ENCODE measurements at places on chromosomes 16 and 17. TPM values are rescaled to one million over a fixed set of nuclear protein-coding genes. Genes with fewer than 3 reads are reported as not detected.

FAM234A gene
- 45.1 TPM for total RNA-seq

TBC1D3L gene
- total RNA-seq = 9.0 TPM

SHBG gene
- total RNA-seq = 0.54 TPM

CHD9NB gene
- 1.3 TPM for total RNA-seq

TBC1D3H gene
- not detected for total RNA-seq

QPRT gene
- 0.53 TPM for total RNA-seq

GGT6 gene
- not detected for total RNA-seq

USP6 gene
- 0.02 TPM for total RNA-seq

CMIP gene
- 126 TPM for total RNA-seq

SPNS3 gene
- not detected for total RNA-seq

KRTAP29-1 gene
- total RNA-seq = not detected

SLC4A1 gene
- total RNA-seq = not detected

ACSM2A gene
- not detected for total RNA-seq

FBXW10 gene
- total RNA-seq = 0.97 TPM

GNG13 gene
- not detected for total RNA-seq

GJD3 gene
- total RNA-seq = 1.4 TPM

PYDC1 gene
- not detected for total RNA-seq

CCL13 gene
- not detected for total RNA-seq

NEUROD2 gene
- not detected for total RNA-seq

DHRS7C gene
- total RNA-seq = not detected

GPR142 gene
- not detected for total RNA-seq

CCL8 gene
- total RNA-seq = not detected

KRTAP4-5 gene
- not detected for total RNA-seq

ORC6 gene
- 46.6 TPM for total RNA-seq

ZNF629 gene
- total RNA-seq = 17.3 TPM

ATP1B2 gene
- total RNA-seq = 0.17 TPM

CSH1 gene
- total RNA-seq = not detected

NACA2 gene
- 0.15 TPM for total RNA-seq

KRTAP2-2 gene
- total RNA-seq = not detected

CLEC18C gene
- 0.08 TPM for total RNA-seq

KREMEN2 gene
- total RNA-seq = 2.5 TPM

TP53TG3 gene
- total RNA-seq = 0.96 TPM

BAHCC1 gene
- total RNA-seq = 6.5 TPM

WNT9B gene
- not detected for total RNA-seq

EFCAB3 gene
- total RNA-seq = not detected

HBA1 gene
- 1.6 TPM for total RNA-seq

OR1E1 gene
- not detected for total RNA-seq

SLFN12L gene
- total RNA-seq = not detected

RNF112 gene
- total RNA-seq = 0.48 TPM

ARL5C gene
- total RNA-seq = not detected

HAS3 gene
- total RNA-seq = 37.5 TPM

SOX8 gene
- 2.7 TPM for total RNA-seq

KIF2B gene
- not detected for total RNA-seq

BAIAP3 gene
- total RNA-seq = 1.6 TPM

ASPHD1 gene
- 23.3 TPM for total RNA-seq

PLCG2 gene
- 3.8 TPM for total RNA-seq

SNX20 gene
- not detected for total RNA-seq

KCNJ12 gene
- total RNA-seq = 1.5 TPM

CA5A gene
- not detected for total RNA-seq

ETV4 gene
- total RNA-seq = 62.4 TPM

EVI2A gene
- not detected for total RNA-seq

PNMT gene
- not detected for total RNA-seq

TM4SF5 gene
- total RNA-seq = 0.39 TPM

PERCC1 gene
- total RNA-seq = not detected
